Renal cortical epithelial cell (primary cell): ENCODE measurements at places on chromosomes 7 and 10. TPM values are rescaled to one million over a fixed set of nuclear protein-coding genes. Genes with fewer than 3 reads are reported as not detected.

DNA sequence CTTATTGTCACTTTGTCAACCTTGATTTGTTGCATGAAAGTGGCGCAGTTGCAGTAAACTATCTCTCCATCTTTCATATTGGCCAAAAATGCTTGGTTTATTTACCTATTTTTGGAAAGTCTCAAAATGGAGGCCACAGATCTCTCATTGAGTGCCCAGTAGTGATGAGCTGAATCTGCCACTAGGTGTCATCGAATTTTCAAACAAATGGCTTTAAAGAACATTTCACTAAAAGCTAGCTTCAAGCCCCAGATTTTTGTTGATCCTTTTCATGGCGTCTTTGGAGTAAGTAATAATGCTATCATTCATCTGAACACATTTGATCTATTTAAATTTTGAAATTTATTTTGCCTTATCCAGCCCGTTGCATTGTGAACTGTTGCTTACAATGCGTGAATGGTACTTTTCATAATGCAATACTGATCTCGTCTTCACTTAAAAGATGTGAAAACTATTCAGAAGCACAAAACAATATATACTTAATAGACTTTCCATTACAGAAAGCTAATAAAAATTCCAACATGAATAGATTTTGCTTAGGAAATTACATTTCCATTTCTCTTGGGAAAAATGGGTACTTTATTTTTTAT lies 236.2 kb downstream of the DNAJB9 start:
- peak; percentile 35 for DNase-seq

- DNase-seq, result no peak
Observed at GRCh38 chr10:72252972-72253371, 20.8 kb upstream of the DDIT4 start.

The PAXIP1 gene
- 8.7 and 10.8 TPM in 2 replicates for total RNA-seq

- no peak for DNase-seq
Observed at GRCh38 chr7:129646369-129647021, 35.0 kb downstream of the NRF1 start.

- no peak for DNase-seq
Observed at GRCh38 chr10:24720096-24720495, 3.6 kb downstream of the ARHGAP21 start.

The CRYGN gene
- not detected in 2 replicates for total RNA-seq

- peak; percentile 51 for DNase-seq
Observed at GRCh38 chr10:67789769-67790168, 48.2 kb downstream of the DNAJC12 start.

- no peak for DNase-seq
Observed at GRCh38 chr10:81405399-81405798, 469.6 kb upstream of the NRG3 start.

The SFTPA1 gene
- total RNA-seq, result not detected in 2 replicates

The C10orf88 gene
- total RNA-seq, result 8.9 and 11.0 TPM in 2 replicates

The MICALL2 gene
- 6.8 and 10.1 TPM in 2 replicates for total RNA-seq

GRCh38 chr10:132648072-132648850 lies 110.7 kb downstream of the INPP5A start:
- DNase-seq, result no peak

The BAG3 gene
- 6.3 and 26.8 TPM in 2 replicates for total RNA-seq

The NUDT13 gene
- 1.2 and 1.7 TPM in 2 replicates for total RNA-seq

DNA sequence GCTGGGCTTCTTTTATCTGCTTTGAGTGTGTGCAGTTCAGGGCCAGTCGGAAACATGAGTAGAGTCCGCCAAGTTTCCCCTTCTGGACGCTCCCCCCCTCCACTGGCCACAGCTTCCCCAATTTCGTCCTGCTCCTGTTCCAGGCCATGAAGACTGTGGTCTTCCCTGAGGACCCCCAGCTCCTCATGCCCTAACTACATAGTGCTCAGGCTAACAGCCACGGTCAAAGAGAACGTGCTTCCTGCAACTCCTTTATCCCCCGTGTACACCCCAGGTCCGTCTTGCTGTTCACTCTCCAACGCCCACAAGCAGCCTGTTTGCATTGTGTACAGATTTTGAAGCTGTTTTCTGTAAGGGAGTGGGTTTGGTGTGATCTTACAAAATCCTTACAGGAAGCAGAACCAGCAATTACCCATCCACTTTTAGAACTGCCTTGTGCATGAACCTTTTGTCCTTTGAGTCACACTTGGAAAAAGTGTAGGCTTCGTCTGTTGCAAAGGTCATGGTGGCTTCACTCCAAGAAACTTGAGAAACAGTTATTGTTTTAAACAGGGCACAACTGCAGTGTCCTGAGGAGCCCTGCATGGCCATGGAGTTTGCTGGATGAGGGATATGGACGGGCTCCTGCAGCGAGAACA lies 77.0 kb upstream of the FAM20C start:
- peak; percentile 82 for DNase-seq

DNA sequence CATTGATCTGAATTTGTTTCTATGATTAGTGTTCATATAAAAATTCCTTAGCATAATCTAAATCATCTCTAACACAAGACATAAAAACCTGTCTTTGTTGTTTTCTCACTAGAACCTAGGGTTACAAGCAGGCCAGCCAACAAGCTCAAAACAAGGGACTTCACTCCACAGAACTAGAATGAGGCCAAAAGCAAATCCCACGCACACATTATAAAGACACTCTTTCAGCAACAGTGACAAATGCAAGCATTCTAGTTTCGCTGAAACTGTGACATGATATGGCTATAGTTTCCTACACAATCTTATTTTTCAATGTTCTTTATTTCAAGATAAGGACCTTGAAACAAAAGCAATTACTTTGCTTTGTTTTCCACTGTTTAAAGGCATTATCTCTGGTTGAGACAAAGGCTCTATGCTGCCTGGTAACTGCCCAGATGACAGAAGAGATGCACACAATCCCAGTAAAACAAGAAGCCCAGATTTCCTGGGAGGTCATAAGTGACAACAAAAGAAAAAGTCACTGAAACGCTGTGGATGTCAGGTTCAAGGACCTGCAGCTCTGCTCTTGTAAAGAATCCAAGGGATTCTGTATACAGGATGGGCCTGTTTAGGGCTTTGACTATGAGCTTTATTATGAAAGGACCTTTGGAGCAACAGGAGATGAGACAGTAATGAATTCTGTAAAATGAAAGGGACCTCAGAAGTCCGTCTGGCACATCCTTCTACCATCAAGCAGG lies 105.3 kb downstream of the SORCS1 start:
- no peak for DNase-seq

- no peak for DNase-seq
Observed at GRCh38 chr7:93723424-93724124, 149.1 kb upstream of the CALCR start.

DNA sequence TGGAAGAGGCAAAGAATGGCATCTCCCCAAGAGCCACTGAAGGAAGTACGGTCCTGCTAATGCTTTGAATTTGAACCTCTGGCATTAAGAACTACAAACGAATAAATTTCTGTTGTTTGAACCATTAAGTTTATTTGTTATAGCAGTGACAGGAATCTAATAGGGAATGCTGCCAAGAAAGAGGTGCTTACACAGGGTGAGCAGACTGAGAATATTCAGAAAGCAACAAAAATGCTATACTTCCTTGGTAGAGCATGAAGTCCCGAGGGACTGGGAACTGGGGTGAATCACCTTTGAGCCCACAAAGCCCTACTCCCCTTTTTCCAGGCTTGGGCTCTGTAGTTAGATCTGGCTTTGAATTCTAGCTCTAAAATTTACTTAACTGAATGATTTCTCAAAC lies 45.0 kb downstream of the PANK1 start:
- peak; percentile 66 for DNase-seq

The ECHS1 gene
- 110 and 133 TPM in 2 replicates for total RNA-seq

DNA sequence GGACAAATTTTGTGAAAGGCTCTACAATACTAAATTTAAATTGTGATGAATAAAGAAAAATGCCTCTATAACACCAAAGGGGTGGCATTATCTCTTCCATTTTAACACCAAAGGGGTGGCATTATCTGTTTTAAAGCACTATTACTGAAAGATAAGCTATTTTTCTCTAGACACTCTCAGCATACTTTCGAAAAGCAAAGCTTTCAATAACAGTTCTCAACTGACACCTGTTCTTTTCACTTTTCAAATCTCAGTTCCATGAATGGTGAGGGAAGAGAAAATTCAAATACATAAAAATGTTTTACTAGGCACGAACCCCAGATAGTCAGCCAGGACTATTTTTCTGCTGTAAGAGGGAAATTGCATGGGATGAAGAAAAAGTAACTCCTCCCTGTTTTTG lies 103.8 kb downstream of the CPEB3 start:
- no peak for DNase-seq

The ACBD7 gene
- total RNA-seq, result 1.3 and 2.4 TPM in 2 replicates

The SEMA3D gene
- 0.20 and 0.69 TPM in 2 replicates for total RNA-seq

The FRAT2 gene
- total RNA-seq, result 7.8 and 15.0 TPM in 2 replicates

- no peak for DNase-seq
Observed at GRCh38 chr10:6153845-6154244, 48.9 kb upstream of the PFKFB3 start.

The ZPBP gene
- total RNA-seq, result 0.17 TPM in 1 of 2 replicates, not detected in the other

DNA sequence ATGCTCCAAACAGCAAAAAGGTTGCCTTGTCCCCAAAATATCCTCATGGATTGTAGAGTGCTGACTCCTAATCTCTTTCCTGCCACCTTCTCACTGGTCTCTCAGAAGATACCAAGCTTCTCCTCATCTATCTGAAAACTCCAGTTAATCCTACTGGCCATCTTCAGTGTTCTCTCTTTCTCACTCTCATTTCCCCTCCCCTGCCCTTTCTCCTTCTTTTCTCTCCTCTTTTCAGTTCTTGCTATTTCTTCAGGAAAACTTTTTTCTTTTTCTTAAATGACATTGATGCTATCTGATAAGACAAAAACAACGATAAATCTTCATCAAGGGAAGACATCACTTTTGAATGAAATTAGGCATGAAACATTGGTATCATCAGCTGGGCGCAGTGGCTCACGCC lies 109.8 kb downstream of the USP6NL start:
- DNase-seq, result no peak

DNA sequence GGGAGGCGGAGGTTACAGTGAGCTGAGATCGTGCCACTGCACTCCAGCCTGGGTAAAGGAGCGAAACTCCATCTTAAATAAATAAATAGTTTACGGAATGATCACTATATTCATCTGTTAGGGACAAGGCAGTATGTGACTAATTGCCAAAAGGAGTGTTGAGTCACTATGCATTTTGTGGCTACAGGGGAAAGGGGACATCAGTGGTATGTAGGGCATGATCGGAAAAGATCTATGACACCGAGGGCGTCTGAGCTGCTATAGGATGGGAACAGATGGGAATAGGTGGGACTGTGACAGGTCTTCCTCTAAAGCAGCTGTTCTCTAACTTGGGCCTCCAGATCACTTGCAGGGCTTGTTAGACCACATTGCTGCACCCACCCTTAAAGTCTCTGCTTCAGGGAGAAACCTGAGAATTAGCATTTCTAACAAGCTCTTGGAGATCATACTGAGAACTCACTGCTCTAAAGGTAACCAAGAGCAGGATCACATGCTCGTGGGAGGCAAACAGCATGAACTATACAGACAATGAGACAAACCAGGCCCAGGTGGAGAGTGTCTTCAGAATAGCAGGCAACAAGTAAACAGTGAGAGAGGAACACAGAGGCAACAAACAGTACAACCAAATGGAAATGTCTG lies 65.1 kb upstream of the ITGA8 start:
- no peak for DNase-seq

The EPO gene
- total RNA-seq, result not detected in 2 replicates

DNA sequence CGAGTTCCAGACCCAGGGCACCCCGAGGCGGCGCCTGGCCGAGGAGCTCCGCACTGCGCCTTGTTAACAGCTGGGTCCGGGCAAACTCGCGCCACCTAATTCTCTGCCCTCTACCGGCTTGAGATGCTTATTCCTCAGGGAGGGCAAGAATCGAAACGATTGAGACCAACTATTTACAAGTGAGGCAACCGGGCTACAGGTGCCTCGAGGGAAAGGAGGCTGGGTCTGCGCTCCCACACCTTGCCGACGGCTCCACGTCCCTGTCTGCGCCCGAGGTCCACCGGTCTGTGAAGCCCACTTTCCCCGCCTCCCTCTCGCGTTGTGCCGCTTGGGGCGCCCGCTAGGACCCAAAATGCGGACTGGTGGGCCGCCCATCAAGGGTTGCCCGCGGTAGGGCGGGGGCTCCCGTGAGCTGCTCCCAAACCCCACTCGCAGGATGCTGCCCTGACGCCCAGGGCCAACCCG lies 527 bp downstream of the AKR1B1 start:
- peak; percentile 63 for DNase-seq

DNA sequence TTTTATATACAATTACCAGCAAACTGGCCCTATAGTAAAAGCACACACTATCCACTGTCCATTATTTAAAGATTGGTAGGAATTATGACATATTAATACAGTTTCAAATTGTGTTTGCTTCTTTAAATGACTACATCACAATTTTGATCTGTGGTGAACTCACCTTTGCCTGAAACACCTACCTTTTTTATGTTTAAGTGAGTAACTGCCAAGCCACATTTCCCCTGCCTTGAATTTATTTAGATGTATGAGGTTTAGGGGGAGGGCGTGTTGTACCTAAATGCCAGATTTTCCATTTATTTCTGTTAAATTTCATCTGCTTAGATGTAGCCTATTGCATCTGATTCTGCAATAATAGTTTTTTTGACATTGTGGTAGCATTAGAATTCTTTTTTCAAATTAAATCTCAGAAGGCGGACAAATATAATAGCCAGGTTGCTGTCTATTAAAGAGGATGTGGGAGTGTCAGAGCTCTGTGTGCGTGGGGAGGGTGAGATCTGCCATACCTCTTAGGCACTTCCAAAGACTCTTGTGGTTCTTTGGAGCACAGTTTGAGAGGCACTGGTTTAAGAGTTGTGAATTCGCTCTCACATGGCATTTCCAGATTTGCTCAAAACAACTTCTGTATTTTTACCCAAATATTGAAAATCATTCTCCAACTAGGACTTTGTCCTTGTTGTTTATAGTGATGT lies 13.8 kb downstream of the PIK3CG start:
- no peak for DNase-seq

- DNase-seq, result no peak
Observed at GRCh38 chr7:91894781-91895480, 14.4 kb upstream of the MTERF1 start.

The CHST3 gene
- total RNA-seq, result 32.3 and 69.4 TPM in 2 replicates

DNA sequence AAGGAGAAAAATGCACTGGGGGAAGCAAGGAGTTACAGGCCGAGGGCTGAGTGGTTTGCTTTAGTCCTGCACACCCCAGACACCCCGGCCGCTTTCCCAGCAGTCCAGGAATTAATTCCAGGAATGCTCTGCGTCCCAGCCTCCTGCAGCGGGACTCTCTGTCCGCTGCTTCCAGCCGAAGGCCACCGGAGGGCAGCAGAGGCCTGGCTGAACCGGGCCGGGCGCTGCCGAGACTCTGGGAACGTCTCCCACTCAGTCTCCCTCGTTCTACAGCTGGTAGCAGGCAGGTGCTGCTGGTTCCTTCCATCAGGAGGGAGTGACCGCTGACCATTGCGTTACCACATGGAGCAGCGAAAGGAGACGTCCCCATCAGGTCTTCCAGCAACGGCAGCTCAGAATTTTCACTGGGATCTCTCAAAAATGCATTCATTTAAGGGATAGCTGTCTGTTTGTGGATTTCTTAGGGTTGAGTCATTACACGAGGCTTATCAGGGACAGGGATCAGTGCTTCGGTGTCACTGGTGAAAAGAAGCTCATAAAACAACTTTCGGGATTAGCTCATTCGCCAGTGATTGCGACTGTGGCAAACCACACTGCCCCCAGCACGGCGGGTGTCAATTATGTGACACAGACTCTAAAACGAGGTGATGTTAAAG lies 24.9 kb upstream of the PITRM1 start:
- peak; percentile 82 for DNase-seq

GRCh38 chr7:70217571-70217970 lies 619.3 kb downstream of the AUTS2 start:
- DNase-seq, result no peak

GRCh38 chr7:52540041-52540440 lies 495.4 kb upstream of the POM121L12 start:
- DNase-seq, result peak; percentile 19
